ENCODE measurements at places on chromosomes 6 and 20.

- DNase-seq = no peak
These were observed 3.4 kb upstream of the FAM110A start for GRCh38 chr20:830011-830521.

DNA sequence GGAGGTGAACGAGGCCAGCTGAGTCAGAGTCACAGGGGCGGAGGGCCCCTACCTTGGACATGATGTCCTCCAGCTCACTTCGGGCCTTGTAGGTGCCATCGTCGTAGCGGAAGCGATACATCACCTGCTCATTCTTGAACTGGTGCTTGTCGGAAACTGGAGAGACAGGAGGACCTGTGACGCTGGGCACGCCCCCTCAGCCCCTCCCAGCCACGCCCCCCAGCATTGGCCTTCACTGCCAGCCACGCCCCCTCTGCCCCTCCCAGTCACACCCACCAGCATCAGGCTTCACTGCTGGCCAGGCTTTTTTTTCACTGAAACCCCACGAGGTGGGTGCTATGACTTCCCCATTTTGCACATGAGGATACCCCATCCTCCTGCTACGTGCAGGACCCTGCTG is 148.2 kb downstream of the PREX1 start:
- DNase-seq = no peak

- no peak for DNase-seq
These were observed 20.2 kb upstream of the TNFAIP3 start for GRCh38 chr6:137846772-137847313.

- DNase-seq = no peak
These were observed 16.9 kb downstream of the LAMA5 start for GRCh38 chr20:62350098-62350628.

- no peak for DNase-seq
These were observed 104.2 kb upstream of the SCGN start for GRCh38 chr6:25547797-25548196.

DNA sequence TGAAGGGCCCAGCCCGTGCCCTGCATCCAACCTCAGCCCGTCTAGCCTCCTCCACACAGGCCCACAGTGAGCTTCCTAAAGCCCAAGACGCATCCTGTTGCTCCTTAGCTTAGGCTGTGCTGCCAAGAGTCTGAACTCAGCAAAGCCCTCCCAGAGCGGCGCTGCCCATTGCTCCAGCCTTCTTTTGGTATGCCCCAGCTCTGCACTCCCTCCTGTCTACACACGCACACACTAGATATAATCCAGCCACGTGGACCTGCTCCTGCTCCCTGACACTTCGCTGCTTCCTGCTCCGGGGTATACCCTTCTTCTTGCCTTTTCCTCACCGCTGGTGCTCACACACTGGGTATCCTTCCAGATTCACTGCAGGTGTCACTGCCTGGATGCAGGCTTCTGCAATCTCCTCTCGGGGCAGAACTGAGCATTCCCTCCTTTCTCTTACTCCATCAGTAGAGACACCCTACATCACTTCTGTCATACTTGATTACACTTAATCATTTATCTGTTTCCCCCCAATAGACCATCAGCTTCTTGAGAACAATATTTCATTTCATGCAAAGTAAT is 23.8 kb downstream of the GABRR2 start:
- DNase-seq = no peak

DNA sequence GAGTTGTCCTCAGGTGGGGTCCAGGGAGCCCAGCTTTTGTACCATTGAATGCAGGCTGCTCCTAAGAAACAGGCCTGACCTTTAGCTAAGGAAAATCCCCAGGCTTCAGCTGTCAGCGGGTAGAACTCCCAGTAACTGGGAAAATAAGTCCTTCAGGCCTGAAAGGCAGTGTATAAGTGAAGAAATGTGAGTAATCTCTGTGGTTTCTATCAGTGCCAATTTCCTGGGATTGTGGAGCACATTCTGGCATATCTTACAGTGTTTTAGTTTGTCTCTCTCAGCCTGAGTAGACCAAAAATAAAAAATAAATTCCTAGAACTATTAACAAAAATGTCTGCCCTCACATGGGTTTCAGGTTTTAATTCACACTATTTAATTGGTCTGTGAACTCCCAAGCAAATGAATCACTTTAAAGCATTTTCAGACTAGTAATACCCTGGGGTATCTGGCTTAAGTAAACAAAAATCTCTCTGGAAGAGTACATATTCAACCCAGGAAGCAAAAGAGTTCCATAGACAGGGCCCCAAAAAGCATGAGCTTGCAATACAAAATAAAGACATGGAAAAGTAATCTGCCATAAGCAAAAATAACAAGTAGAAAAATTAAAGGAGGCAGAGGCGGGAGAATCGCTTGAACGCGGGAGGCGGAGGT is 566.2 kb upstream of the NOX3 start:
- DNase-seq = no peak

GRCh38 chr6:18328070-18328469 is 59.1 kb upstream of the RNF144B start:
- DNase-seq = no peak

DNA sequence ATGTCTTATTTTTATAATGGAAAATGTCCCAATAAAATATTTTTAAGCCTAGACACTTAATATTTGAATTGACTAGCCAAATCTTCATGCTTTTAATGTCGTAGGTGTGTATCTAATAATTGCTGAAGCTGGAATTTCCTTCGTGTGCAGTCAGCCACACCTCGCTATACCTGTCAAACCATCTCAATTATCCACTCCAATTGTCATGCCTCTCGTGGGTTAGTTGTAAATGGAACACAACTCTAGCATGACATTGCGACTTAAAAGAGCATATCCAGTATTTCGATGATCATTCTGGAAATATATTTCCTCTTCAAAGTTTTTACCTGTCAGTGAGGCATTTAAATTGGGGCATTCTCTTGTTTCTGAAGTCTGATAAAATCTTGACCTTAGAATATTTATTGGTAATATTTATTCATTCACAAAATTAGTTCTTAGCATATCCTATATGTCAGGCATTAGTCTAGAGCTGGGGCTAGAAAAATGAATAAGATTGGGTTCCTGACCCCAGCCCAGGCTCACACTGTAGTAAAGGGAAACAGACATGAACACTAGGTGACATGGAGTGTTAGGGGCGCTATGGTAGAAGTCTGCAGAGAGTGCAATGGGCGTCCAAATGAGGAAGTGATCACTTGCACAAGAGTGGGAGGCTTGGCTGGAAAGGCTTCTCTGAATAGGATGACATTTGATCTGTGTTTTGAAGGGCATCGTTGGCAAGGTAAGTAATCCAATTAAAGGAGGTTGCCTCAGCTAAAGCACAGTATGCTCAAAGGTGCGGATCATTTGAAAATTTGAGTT is 11.0 kb upstream of the CFAP206 start:
- DNase-seq = peak; percentile 81

DNA sequence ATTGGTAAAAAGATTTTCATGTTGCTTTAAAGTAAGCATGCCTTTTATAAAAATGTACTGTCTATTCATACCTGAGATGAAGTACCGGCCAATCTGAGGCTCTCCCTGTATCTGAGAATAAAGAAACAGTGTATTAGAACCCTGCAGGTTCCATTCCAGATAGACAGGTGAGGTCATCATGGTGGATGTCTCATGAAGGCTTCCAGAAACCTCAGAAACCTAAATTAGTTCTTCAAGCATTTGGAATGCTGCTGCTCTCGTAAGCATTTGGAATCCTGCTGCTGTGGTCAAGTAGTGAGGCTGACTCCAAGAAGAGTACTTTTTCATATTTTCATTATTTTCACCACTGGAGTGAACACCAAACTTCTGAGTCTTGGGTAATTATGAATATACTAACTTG is 642.3 kb downstream of the MAFB start:
- no peak for DNase-seq

DNA sequence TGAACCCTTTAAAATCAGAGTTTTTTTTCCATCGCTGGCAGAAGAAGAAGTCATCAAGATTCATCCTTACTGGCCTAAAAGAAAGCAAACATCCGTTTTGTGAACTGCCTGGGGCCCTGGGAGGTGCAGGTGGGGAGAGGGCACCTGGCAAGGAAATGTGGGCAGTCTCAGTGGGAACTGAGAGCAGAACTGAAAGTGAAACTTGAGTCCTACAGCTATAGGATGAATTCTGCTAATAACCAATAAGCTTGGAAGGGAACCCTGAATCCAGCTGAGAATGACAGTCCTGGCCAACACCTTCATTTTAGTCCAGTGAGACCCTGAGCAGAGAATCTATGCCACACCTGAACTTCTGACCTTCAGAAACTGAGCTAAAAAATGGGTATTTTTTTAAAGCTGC is 130.1 kb upstream of the ASCC3 start:
- peak; percentile 34 for DNase-seq

DNA sequence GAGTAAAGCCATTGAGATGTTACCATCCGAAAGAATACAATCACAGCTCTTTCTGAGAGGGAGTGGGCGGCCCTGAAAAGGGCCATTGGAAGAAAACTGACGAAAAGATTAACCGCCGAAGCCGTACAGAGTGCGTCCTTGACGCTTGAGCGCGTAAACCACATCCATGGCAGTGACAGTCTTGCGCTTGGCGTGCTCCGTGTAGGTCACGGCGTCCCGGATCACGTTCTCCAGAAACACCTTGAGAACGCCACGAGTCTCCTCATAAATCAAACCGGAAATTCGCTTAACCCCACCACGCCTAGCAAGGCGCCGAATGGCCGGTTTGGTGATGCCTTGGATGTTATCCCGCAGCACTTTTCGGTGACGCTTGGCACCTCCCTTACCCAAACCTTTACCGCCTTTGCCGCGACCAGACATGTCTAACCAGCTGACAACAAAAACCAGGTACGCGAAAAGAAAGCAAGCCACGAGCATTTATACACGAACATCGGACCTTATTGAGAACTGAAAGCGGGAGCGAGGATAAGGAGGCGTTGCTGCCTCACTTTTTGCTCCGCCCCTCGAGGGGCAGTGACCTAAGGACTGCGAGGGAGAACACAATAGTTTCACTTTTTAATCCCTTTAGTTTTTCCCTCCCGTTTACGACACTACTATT is 60.3 kb upstream of the HFE start:
- peak; percentile 95 for DNase-seq

DNA sequence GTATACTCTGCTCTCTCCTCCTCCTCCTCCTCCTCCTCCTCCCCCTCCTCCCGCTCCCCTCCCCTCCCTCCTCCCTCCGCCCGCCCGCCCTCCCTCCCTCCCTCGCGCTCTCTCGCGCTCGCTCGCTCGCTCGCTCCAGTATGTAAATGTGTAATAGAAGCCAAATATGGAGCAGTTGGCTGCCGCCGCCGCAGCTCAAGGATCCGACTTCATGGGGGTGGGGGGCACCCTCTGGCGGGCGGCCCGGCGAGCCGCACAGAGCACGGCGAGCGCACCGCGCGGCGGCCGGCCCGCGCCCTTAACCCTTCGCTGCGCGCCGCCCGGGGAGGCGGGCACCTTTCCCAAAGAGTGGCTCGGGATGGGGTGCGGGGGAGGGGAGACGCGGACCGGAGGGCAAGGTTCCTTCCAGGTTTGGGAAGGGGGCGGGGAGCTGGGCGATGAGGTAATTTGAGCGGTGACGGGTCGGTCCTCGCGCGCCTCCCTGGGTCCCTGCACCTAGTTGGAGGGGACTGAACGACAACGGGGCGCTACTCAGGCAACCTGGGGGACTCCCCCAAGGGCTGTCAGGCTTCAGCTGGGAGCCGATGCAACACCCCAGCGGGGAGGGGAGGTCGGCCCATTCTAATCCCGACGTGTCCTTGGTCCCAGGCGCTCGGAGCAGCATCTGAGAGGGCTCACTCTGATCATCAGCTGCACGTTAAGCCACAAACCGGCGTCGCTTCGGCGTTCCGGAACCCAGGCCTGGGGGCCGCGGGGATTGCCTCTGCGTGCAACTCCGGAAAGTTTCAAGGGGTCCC is 409 bp upstream of the ATXN1 start:
- peak; percentile 68 for DNase-seq

DNA sequence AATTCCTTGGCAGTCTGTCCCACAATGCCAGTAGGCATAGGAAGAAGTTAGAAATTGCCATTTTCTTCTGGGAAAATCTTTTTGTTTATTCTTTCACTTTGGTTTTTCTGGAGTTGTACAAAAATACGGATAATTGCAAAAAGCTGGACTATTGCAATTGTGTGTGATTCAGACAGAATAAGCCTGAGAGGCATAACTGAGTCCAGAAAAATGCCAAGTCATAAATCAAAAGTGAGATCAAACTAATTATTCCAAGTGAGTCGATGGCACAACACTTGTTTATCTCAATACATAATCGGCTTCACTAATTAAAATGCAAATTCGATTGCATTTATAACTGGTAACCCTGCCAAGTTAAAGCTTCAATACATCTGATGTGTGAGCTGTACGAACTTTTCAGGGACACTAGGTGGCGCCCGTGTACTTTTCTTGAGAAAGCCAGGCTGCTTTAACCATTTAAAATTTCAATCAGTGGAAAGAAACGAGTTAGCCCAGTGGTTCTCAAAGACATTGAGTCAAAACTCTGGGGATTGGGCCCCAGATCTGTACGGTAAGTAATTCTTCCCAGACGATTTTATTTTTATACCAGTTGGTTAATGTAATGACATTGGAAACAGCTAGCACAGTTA is 102.6 kb downstream of the LAMP5 start:
- peak; percentile 70 for DNase-seq

- no peak for DNase-seq
These were observed 615.5 kb downstream of the C6orf118 start for GRCh38 chr6:164693944-164694343.

- no peak for DNase-seq
These were observed 187.2 kb upstream of the KCNG1 start for GRCh38 chr20:51210084-51210483.

- no peak for DNase-seq
These were observed 7.6 kb upstream of the TP53RK start for GRCh38 chr20:46696791-46697279.

GRCh38 chr6:158660333-158660754 is 10.5 kb downstream of the SYTL3 start:
- peak; percentile 89 for DNase-seq

GRCh38 chr6:42073287-42073686 is 23.0 kb downstream of the TAF8 start:
- no peak for DNase-seq

GRCh38 chr6:42787063-42787472 is 5.2 kb downstream of the BICRAL start:
- DNase-seq = no peak

DNA sequence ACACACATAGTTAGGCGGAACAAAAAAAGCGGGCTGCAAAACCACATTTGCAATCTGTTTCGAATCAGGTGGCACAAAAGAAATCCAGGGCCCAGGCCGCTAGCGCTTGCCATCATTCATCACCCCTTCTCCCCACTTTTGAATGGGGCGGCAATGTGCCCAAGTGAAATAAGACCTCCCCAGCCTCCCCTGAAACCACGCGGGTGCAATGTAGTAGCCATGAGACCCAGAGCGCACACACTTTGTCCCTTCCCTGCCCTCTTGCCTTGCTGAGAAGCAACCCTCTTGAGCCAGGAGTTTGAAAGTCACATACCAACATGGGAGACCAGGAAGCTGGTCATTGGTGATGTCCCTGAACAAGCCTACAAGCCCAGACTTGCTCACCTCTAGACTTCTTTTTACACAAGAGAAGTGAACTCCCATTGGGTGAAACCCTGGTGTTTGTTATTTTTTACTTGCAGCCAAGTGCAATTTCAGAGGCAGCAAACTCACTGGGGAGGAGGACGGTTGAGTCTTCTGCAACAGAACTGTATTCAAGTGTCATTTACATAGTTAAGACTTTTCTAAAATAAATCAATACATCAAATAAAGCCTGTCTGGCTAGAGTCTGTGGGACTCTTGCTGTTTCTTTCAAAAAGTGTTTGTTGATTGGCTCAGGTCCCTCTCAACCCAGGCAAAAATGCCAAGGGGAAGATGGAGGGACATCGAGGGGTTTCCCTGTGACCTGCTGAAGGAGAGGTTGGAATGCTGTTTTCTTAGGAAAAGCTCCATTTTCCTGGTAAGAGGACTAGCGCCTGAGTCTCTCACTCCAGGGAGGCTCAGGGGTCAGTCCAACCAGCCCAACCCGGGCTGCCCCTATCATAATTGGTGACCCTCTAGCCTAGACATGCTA is 138.1 kb upstream of the PTPN1 start:
- no peak for DNase-seq
